ENCODE measurements at places on chromosomes 3 and 15.

DNA sequence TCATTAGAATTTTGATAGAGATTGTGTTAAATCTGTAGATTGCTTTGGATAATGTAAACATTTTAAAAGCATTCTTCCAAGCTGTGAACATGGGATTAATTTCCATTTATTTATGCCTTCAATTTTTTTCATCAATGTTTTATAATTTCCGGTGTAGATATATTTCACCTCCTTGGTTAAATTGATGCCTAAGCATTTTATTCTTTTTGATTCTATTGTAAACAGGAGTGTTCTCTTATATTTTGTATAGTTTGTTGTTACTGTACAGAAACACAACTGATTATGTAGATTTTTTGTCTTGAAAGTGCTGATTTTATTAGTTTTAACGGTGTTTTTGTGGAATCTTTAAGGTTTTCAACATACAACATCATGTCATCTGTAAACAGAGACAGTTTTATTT lies 355.0 kb downstream of the EDEM1 start:
- DNase-seq: no peak

DNA sequence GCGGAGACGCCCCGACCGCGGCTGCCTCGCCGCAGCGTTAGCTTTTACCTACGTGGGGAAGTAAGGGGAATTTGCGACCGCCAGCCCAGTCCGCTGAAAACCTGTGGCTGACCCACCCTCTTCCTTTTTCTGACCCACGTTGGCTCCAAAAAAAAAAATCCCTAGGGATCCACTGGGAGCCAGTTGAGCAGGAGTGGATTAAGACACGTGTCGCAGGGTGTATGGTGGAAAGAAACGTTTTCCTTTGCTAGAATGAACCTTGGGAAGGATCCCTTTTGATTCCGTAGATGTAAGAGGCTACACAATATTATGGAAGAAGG lies 575 bp upstream of the PCYT1A start:
- no peak for DNase-seq

DNA sequence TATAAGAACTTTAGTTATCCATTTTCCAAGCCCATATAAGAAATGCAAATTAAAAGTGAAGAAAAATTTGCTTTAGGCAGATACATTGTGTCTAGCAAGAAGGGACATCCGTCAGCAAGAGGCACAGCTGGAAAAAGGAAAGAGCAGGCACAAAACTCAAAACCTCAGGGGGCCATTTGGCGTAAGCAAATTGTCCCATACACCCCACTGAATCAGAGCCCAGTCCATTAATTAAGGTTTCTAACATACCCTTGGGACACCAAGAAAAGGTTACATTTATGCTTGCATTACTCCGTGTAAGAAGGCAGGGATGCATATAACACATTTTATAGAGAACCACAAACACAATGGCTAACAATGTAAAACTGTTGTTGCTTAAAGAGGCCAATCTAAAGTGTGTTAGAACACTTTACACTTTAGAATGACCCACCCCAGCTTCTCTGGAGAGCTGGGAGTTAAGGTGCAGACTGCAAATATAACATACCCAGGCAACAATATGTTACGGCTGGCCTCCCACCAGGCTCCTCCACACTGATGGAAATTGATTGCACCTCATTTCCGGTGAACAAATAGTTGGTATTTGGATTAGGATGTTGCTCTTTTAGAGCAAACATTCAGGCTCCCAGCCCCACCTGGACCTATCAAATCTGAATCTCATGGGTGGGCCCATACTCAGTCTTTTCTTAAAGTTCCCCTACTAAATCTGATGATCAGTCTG lies 23.2 kb downstream of the SEMA5B start:
- DNase-seq: no peak

GRCh38 chr3:186534113-186534669 lies 10.0 kb downstream of the CRYGS start:
- DNase-seq: peak; percentile 48

- DNase-seq: no peak
These were observed 25.3 kb downstream of the LRIG1 start for GRCh38 chr3:66475386-66476020.

- peak; percentile 79 for DNase-seq
These were observed 149.5 kb downstream of the SMAD6 start for GRCh38 chr15:66851311-66852063.

GRCh38 chr3:196842567-196843434 lies 24.9 kb upstream of the SENP5 start:
- DNase-seq: no peak

GRCh38 chr15:77034695-77035489 lies 36.0 kb downstream of the TSPAN3 start:
- peak; percentile 61 for DNase-seq

GRCh38 chr3:30102356-30102755 lies 504.0 kb upstream of the TGFBR2 start:
- DNase-seq: no peak

GRCh38 chr15:86394866-86395265 lies 315.2 kb downstream of the AGBL1 start:
- DNase-seq: no peak

GRCh38 chr15:45522328-45523165 lies at the start of gene SLC30A4:
Gene SLC30A4 (minus strand): TSS chr15:45522755. CDS start chr15:45522354, 401 bp downstream.
- DNase-seq: peak; percentile 62

DNA sequence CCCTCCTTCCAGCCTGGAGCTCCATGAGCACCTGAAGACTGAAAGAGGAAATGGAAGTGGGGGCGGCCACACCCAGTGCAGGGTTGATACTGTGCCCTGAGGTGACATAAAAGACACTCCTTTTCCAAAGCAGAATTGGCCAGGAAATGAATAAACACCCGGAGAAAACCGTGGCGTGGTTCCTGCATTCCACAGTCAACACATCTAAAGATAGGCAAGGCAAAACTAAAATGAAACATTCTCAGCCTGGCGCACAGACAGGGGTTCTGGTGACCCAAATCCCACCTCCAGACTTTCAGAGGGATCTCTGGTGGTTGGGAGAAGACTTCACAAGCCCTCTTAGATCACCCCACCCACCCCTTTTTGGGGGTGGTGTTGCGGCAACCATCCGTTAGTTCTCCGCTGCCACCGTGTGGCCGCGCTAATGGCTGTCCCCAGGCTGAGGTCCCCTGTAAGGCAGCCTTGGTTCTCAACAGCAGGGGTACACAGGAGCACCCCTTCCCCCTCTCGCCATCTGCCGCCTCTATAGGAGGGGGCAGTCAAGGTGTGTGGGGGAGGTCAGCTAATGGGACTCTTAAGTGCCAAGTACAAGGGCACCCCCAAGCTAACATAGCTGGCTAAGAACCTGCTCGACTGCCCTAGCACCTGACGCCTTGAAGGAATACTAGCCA lies 2.5 kb upstream of the MST1R start:
- peak; percentile 52 for DNase-seq

- no peak for DNase-seq
These were observed 102.1 kb downstream of the LINGO1 start for GRCh38 chr15:77530576-77530975.

GRCh38 chr15:43441316-43441715 lies 51.6 kb downstream of the TP53BP1 start:
- DNase-seq: no peak

DNA sequence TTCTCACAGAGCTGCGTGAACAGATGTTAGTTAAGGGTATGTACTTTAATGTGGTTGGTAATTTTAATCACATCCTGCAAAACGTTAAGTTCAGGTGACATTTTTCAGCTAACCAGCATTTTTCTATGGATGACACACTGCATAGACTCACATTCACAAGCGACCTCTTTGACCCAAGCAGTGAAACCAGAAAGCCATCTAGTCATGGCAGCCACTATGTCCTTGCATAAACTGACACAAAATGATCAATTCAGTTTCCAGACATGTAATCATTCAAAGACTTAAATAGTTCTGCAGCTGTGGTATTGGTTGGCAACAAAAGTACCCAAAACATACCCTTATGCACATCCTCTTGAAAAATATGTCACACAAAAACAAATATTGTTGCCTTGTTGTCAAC lies 7.4 kb upstream of the CAPN7 start:
- no peak for DNase-seq

DNA sequence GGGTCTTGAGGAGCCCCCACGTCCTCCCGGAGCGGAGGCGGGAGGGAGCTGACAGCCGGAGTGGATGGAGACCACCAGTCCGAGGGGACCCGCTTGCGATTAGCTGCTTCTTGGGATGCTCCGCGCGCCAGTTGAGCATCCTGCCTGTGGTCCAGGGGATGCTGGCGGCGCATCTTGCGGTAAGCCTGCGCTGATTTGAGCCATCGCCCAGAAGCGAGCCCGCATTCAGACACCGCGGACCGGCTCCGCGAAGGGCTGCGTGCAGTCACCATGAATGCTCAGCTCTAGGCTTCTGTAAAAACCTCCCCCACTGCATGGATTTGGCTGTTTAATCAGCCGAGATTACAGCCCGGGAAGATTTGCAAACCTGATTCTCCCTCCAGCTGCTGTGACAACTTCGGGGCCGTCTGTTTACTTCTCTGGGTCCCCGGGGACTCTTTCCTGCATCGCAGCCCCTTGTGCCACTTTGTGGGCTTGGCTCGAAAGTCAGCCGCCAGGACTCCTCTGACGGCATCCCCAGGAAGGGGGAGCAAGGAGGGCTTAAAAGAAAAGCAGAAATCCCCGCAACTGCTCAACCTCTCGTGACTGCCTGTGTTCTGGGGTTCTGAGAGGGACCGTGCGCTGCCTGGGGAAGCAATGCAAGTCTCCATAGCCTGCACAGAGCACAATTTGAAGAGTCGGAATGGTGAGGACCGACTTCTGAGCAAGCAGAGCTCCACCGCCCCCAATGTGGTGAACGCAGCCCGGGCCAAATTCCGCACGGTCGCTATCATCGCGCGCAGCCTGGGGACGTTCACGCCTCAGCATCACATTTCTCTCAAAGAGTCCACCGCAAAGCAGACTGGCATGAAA lies 171.1 kb downstream of the KCNAB1 start:
- DNase-seq: peak; percentile 9

- DNase-seq: no peak
These were observed 201.9 kb downstream of the TNIK start for GRCh38 chr3:171258316-171258715.

DNA sequence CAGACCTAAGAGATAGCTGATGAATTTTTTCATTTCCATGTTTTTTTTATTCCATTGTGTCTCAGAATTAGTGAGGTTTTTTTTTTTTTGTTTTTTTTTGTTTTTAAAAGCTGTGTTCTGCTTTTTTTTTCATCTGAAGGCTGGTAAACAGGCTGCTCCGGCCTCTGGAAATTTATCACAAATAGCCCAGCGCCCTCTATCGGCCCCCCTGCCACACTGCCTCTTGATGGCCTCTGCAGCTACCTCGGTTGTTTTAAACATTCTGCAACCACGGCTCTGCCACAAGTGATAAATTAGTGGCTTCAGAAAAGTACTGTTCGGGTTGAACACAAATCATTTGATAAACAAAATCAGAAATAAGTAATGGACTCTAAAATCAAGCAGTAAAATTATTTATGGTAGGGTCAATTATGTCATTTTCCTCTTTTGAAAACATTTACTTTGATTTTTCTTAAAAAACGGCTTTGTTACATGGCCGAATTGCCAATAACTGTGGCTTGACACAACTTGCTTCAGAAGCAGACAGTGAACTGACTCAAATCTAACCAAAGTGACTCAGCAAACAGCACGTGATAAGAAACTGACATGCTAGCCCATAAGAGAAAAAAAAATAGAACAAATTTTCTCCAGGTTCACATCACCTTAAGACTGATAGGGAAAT lies 87.8 kb downstream of the RSL24D1 start:
- peak; percentile 71 for DNase-seq

GRCh38 chr3:123623346-123623880 lies 38.6 kb upstream of the HACD2 start:
- no peak for DNase-seq

DNA sequence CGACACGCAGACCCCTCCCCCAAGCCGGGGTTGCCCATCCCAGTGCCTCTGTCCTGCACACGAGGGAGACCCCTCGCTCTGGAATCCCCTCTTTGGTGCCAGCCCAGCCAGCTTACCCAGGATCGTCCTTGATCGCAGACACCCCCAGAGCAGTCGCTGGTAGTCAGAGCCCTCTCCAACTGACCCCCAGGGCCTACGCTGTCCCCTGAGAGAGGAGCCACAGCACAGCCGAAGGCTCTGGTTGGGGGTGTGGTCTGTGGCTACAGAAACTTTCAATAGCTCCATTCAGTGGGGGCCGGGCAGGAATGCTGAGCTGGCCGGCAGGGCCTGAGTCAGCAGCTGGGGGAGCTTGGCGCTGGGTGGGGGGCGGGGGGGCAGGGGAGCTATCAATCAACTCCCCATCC lies at the start of gene LCTL:
Gene LCTL (minus strand): TSS at position 258 of the 404 bp plus-strand sequence. CDS start 633 bp downstream, outside the sequence.
- DNase-seq: no peak

DNA sequence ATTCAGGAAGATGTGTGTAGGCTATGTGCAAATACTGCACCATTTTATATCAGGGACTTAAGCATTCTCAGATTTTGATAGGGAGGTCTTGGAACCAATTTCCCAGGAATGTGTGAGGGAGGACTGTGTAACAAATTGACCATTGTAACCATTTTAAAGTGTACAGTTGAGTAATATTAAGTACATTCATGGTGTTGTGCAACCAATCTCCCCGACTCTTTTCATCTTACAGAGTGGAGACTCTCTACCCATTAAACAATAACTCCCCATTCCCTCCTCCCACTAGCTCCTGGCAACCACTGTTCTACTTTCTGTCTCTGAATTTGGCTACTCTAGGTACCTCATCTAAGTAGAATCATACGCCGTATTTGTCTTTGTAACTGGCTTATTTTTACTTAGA lies 5.1 kb downstream of the RCN2 start:
- no peak for DNase-seq

DNA sequence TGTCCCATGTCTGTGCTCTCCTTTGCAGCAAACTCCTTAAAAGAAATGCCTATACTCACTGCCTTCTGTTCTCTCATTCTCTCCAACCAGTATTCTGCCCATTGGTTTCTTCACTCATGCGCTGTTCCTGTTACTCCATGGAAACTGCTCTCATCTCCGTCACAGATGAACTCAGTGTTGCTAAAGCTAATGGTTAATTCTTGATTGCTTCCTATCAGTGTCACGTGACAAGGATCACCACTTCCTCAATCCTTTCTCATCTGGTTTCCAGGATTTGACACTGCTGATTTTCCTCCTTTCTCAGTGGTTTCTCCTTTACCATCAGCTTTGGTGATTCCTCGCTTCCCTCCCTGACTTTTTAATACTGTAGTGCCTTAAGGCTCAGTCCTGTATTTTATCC lies 2.6 kb downstream of the DPH3 start:
- DNase-seq: no peak

GRCh38 chr15:101499863-101500713 lies 10.6 kb upstream of the PCSK6 start:
- no peak for DNase-seq

GRCh38 chr3:196216089-196216564 lies at the start of gene SLC51A:
Gene SLC51A (plus strand): TSS chr3:196216534. CDS start chr3:196216713, 179 bp downstream.
- DNase-seq: no peak

DNA sequence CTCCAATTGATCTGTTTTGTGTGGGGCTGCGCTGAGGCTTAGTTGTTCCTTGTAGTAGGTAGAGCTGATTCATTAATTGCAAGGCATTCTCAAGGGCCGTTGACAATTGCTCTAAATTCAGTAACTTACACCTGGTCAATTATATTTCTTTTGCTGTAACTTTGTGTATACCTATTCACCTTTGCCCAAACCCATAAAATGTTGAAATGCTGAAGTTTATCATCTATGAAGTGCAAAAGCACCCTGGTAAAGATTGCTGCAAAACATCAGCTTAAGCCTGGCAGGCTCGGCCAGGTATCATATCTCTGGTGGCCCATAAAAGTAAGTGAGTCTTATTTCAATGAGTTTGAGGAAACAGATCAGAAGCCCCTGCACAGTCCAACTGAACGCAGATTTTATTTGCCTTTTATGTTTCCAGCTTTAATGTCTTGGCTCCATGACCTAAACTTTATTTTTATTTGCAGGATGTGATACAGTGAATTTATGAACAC lies 203.6 kb upstream of the SLCO3A1 start:
- no peak for DNase-seq
